ENCODE measurements at places on chromosomes 3 and 15. TPM values are rescaled to one million over a fixed set of nuclear protein-coding genes. Genes with fewer than 3 reads are reported as not detected.

GRCh38 chr3:57933602-57934001 is 74.6 kb upstream of the FLNB start:
- DNase-seq = no peak

DNA sequence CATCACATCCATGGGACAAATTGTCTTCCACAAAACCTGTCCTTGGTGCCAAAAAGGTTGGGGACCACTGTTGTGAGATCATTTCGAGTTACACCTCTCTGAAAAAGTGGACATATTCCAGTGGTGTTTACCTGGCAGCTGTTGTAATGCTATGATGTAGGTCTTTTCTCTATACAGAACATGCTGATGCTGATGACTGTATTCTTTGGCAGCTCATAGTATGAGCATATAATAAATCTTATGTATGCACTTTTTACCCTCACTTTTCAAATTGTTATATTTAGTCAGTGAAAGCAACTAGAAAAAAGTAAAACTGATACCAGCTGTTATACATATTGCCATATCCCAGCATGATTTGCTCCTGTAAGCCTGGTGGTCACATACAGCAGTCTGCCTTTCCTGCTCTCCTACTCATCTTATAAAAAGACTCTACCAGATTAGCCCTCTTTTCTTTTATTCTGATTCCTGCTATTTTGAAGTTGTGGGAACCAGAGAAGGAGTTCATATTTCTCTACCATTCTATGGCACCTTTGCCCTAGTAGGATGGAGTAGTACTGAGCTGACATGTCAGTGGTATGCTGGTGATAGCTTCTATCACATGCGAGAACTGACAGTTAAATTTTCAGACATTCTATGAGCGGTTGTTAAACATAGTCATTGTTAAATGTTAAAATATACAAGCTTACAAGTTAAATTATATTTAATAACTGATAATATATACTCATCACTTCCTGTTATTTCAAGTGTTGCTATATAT is 128.7 kb downstream of the FNDC3B start:
- DNase-seq = no peak

The TRIM42 gene
- not detected for total RNA-seq

DNA sequence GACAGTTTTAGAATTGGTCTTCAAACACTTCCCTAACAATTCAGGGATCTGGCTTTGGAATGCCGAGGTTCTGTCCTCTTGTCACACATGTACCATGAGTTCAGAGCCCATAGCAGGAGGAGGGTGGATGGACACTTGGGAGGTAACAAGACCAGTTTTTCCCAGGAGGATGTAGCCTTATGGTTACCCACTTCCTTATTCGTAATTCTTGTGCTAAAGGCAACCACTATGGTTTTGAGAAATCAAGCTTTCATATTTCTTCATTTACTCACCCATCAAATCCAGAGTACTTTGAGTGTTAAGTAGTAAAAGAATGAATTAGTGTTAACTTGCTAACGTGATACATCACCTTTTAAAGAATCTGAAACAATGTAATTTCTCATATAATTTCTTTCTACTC is 479.6 kb upstream of the ALCAM start:
- no peak for DNase-seq

The TM4SF1 gene
- 304 TPM for total RNA-seq

The PLSCR4 gene
- total RNA-seq = 0.63 TPM

The GOLGA6A gene
- not detected for total RNA-seq

- no peak for DNase-seq
Observed at GRCh38 chr3:197189623-197190022, 108.8 kb downstream of the DLG1 start.

DNA sequence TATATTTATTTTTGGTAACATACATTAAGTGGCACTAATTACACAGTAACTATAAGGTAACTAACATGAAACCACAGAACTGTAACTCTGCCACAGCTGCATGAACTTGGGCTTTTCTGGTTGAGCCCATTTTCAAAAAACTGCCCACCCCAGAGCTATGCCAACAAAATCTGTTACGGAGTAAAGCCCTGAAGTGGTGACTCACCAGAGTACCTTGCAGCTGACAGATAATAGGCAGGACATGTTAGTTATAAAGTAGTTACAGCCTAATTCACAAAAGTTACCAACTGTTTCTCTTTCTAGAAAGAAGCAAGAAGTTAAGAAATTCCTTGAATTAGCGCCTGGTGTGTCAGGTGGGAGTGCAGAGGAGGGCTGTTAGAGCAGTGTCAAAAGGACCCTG is 1.5 kb upstream of the GPX1 start:
- DNase-seq = no peak

GRCh38 chr3:72352176-72352575 is 496.1 kb downstream of the SHQ1 start:
- no peak for DNase-seq

DNA sequence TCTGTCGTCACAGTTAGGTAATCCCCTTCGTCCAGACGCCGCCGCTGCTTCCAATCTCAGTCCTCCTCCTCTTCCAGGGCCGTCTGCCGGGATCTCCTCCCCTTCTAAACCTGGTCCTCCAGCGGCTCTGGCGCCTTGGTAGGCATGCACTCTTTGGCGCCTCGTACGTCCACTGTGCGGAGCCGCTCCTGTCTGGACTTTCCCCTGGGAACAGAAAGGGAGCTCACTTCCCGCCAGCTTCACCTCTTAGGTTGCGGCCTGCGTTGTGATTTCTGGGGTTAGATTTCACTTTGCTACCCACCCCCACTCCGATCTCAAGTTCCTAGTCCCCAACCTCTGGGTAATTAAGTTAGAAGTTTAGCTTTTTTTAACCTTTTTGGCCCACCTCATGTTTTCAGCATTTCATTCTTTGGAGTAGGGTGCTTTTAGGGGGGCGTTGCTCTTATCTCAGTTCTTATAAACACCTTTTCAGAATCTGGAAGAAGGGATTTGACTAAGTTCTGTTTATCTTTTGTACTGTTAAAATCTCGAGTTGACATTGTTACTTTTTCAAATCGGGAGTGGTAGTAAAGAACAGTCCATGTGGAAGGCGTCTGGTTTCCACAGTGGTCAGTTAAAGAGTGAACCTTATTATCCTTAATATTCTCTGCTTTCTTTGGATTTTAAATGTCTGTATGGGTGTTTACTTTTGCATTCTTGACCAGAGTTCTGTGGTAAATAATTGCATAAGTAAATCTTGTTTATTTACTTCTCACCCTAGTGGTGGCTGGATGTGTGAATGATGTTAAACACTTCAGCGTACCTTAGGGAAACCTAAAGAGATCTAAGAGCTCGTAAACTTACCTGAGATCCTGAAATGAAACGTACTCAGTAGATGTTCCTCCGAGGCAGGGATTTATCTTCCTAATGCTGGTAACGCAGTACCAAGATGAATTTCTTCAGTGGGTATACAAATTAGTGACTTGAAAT is 611 bp downstream of the CTDSPL2 start:
- peak; percentile 26 for DNase-seq

The RPL39L gene
- 75.1 TPM for total RNA-seq

DNA sequence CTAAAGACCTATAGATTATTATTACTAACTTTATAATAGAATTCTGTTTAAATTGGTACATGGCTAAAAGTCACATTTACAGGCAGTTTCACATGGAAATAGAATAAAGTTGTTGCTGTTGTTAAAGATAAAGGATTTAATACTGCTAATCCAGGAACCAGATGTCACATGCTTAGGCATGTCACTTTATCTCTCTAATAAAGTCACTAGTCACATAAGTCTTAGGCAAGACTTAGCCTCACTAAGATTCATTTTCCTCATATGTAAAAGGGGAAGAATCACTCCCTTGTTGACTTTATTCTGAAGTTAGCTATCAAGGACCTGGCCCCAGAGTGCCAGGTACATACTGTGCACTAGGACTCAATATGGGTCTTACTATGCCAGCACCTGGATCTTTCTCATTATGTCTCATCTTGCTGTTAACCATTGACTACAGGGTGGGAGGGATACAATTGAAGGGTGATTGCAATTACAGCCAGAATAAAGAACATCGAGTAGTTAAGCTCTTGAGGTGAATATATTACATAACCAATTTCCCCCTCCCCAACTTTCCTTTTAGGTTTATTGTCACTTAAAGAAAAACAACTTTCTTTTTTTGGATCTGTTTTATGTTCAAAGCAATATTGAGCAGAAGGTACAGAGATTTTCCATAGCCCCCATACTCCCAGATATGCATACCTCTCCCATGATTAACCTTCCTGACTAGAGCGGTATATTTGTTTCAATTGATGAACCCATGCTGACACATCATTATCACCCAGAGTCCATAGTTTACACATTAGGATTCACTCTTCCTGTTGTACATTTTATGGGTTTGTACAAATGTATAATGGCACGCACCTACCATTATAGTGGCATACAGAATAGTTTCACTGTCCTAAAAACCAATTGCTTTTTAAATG is 36.6 kb downstream of the LNP1 start:
- DNase-seq = no peak

GRCh38 chr3:12922306-12922705 is 80.9 kb upstream of the RPL32 start:
- DNase-seq = no peak

DNA sequence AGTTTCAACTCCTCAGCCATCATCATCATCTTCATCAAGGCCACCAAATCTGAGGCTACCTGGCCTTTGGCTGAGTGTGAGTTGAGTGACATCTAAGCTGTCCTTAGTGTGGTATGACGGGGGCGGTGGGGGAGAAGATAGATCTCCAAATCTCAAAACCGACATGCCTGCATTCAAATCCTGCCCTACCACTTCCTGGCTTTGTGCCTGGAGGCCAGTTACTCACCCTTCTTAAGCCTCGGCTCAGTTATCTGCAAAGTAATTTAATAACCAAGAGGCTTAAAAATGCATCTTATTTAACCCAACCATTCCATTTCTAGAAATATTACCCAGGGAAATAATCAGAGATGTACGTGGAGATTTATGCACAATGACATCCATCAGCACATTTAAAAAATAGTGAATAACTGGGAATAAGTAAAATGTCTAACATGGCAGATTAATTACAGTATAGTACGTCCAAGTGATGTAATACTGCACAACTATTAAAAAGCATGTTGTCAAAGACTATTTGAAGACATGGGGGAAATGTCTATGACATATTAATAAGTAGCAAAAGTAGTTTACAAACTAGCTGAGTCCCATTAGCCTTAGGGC is 167.4 kb downstream of the NTRK3 start:
- DNase-seq = no peak

The EPB42 gene
- not detected for total RNA-seq

The AMOTL2 gene
- 109 TPM for total RNA-seq

GRCh38 chr3:17645074-17645698 is 97.2 kb downstream of the TBC1D5 start:
- DNase-seq = no peak

The ATP6V1A gene
- total RNA-seq = 42.2 TPM

The APBA2 gene
- total RNA-seq = 36.5 TPM

The SMCO1 gene
- not detected for total RNA-seq

DNA sequence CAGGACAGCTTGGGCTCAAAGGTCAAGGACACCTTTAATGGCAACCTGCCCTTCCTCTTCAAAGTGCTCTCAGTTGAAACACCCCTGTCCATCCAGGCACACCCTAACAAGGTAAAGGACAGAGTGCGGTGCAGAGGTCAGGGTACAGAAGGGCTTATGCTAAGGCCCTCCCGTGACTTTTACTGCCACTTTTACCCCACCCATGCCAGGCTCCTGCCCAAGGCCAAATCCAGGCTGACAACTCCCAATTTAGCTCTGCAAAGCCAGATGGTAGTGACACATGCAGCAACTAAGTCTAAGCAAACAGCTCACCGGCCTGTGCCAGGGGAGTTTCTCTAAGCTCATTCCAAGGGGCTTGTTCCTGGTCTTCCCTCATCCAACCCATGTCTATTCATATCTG is 1.6 kb downstream of the MPI start:
- no peak for DNase-seq

DNA sequence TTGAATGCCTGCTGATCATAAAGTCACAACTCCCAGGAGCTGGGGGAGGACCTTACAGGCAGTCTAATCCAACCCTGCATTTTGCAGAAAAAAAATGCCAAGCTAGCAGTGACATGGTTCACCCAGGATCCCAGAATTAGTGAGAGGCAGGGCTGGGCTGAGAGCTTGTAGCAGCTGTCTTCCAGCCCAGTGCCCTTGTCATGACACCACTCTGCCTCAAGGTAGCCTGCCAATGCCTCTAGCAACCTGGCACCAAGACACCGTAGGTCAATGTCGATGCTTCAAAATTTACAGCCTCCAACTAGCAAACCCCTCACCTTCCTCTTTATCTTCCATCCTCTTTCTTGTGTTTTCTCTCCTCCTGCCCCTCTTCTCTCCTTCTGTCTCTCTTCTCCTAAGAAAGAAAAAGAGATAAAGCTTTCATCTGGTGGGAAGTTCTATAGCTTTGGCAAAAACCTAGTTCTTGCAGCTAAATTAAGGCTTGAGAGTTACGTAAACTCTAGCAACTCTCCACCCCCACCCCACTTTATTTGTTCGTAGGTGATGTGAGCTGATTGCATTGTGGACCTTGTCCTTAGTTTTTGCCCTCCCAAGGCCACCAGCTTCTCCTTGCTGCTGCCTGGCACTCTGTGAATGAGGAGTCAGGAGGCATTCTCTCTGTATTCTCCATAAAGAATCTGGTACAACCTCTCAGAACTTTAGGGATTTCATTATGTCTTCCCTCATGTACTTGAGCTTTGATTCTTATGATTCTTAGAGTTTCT is 18.3 kb upstream of the BFSP2 start:
- DNase-seq = no peak

GRCh38 chr3:3154879-3155610 is 24.4 kb downstream of the CRBN start:
- DNase-seq = no peak

GRCh38 chr15:61701455-61701854 is 358.8 kb downstream of the VPS13C start:
- DNase-seq = no peak

The CCDC174 gene
- total RNA-seq = 8.0 TPM

DNA sequence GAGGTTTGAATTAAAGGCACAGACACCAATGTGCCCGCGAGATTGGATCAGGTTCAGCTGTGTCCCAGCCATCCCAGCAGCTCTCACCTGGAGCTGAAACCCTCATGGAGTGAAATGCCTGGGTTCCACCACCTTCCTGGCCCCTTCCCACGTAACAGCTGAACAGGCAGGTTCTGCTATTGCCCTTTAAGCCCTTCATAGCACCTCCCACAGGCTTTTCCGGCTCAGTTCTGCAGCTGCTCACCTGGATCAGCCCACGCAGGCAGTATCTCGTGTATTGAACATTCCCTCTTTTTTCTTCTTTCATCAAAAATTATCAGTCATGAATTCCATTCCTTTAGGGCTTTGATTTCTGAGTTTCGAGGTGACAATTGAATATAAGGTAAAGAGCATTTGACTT is 129.8 kb downstream of the SLC9A9 start:
- DNase-seq = no peak

DNA sequence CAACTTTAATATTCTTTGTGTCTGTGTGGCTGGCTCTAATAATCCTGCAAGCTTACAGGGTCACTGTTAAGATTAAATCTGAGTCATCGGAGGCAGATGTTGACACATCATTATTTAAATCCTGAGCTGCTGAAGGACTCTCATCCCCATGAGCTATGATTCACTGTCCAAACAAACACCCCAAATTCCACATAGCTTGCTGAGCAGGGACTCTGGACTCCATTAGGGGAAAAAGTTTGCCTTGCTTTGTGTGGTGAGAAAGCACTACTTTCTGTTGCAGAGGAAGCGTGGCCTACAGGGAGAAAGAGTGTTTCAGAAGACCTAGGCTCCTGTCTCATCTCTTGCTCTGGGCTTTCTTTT is 213.7 kb downstream of the PDCD6IP start:
- peak; percentile 88 for DNase-seq

All from epithelial cell of proximal tubule (primary cell).